ENCODE measurements at places on chromosomes 7 and 10.

- DNase-seq, result no peak
Observed at GRCh38 chr7:74619235-74619860, 38.2 kb upstream of the GTF2I start.

DNA sequence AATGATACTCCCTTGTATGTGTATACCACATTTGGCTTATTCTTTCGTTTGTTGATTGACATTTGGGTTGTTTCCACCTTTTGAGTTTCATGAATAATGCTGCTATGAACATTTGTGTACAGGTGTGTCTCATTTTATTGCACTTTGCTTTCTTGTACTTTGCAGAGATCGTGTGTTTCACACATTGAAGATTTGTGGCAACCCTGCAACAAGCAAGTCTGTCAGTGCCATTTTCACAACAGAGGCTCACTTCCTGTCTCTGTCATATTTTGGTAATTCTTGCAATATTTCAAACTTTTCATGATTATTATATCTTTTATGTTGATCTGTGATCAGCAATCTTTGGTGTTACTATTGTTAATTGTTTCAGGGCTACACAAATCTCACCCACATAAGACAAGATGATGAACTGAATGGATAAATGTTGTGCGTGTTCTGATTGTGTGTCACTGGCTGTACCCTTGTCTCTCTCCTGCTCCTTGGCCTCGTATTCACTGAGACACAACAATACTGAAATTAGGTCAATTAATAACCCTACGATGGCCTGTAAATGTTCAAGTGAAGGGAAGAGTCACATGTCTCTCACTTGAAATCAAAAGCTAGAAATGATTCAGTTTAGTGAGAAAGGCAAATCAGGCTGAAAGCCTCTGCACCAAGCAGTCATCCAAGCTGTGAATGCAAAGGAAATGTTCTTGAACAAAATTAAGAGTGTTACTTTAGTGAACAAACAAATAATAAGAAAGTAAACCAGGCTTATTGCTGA is 133.6 kb upstream of the JCAD start:
- DNase-seq, result no peak

GRCh38 chr7:158345731-158346130 is 241.9 kb downstream of the PTPRN2 start:
- no peak for DNase-seq

GRCh38 chr7:50227726-50228125 is 76.8 kb upstream of the IKZF1 start:
- no peak for DNase-seq

GRCh38 chr7:47333959-47334358 is 248.0 kb downstream of the TNS3 start:
- DNase-seq, result no peak

- DNase-seq, result no peak
Observed at GRCh38 chr10:103044942-103045489, 126.9 kb downstream of the CNNM2 start.

GRCh38 chr7:100087055-100087750 is 1.6 kb upstream of the COPS6 start:
- no peak for DNase-seq

DNA sequence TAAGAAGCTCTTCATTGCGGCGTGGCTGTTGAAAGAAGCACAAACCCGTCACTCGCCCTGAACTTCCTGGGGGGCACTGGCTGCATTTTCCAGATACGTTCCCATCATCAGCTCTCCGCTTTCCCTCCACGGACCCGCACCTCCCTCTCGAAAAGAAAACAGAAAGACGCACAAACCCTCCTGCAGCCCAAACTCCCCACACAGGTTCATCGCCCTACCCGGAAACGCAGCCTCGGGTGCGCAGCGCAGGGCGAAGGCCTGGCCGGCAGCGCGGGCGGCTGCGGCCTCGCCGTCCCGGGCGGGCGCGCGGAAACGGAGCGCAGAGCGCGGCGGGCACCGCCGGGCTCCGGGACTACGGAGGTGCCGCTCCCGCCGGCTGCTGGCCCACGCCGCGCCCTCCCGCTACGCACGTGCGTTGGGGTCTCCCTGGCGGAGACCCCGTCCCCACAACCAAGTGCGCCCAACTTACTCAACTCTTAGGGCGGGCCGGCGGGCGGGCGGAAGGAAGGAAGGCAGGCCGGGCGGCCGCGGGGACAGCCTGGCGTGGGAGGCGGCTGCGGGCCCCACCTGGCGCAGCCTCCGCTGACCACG is 822 bp downstream of the ZNF800 start:
- peak; percentile 72 for DNase-seq

DNA sequence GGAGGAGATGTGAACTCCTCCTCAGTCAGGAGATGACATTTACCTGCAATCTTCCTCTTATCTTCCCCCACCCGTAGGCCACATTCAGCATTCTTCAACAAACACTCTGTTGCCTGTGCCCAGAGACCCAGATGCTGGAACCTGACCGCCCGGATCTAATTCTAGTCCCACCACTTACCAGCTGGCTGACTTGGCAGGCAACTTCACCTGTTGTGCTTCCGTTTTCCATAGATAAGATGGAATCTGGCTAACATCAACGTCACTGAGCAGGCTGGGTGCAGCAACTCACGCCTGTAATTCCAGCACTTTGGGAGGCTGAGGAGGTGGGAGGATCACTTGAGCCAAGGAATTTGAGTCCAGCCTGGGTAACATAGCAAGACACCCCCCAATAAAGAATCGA is 21.3 kb upstream of the FXYD4 start:
- DNase-seq, result no peak

DNA sequence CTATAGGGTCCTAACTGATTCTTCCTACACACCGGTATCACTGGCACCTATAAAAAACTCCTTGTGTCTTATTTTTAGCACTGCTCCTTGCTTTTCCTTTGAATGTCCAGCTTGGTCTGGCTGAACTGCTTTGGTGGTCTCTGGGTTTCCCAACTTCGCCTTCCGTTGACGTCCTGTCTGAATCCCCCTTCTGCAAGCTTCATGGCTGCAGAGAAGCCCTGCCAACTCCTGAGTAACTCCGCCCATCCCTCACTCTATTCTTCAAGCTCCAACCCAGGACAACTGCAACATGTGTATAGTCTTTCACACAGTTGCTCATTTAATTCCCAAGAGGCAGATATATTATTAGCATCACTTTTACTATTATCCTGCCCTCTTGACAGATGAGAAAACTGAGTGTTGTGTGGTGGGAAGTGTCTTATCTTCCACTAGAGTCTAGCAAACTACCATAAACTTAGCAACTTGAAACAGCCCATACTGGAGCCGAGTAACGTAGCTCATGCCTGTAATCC is 40.9 kb downstream of the MTURN start:
- DNase-seq, result no peak

GRCh38 chr7:156151658-156152057 is 339.4 kb upstream of the SHH start:
- DNase-seq, result no peak

DNA sequence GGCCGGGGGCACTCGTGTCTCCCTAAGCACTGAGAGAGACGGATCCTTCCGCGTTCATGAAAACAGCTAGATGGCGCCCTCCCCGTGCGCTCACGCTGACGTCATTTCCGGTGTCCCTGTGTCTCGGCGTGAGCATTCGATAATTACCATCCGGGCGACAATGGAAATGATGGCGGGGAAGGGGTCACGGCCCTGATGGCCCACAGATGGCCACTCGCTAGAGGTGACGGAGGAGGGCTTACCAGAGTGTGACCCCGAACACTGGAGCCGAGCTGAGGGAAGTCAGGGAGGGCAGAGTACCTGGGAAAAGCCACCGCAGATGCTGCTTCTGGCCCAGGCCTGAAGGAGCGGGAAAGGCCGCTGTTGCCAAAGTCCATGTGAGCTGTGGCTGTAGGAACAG is 222.9 kb downstream of the TCERG1L start:
- no peak for DNase-seq

- no peak for DNase-seq
Observed at GRCh38 chr10:98921316-98921715, 314.3 kb downstream of the HPSE2 start.

- no peak for DNase-seq
Observed at GRCh38 chr7:81715984-81716588, 53.8 kb downstream of the HGF start.

DNA sequence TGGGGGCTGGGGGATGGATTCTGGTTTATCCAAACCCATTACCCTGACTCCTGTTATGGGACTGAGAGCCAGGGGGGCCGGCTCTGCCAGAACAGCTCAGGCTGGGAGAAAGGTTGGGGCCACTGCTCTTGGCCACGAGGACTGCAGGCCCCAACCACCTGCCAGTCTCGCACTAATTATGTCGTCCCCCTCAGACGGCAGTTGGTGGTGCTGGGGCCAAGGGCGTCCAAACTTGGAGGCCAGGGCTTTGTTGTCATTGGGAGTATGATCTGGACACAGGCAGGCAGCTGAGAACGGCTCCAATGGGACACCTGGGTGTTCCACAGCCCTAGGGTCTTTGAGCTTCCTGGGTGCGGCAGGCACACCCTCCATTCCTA is 34.7 kb downstream of the DRGX start:
- no peak for DNase-seq

DNA sequence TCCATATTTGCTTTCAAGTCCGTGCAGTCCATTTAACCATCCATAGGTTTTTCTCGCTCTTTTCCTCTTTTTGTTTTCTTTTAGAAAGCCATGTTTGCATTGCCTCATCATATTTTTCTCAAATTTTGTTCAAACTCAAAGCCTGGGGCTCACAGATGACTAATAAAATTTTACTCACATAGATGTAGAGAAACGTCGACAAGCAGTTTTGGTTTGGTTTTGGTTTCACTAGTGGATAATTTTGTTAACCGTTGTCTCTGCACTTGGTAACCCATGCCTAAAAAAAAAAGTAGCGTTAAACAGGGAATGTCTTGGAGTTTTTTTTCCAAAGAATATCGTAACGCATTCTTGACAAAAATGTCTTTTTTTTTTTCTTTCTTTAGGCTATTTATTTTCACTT is 344.2 kb upstream of the GALNT17 start:
- no peak for DNase-seq

- no peak for DNase-seq
Observed at GRCh38 chr7:149673006-149673405, 100.4 kb downstream of the ZNF467 start.

- DNase-seq, result no peak
Observed at GRCh38 chr10:93464776-93465388, 17.3 kb downstream of the MYOF start.

GRCh38 chr7:123805287-123805686 is 39.7 kb upstream of the HYAL4 start:
- DNase-seq, result no peak

- no peak for DNase-seq
Observed at GRCh38 chr7:89605362-89605761, 548.9 kb upstream of the STEAP1 start.

DNA sequence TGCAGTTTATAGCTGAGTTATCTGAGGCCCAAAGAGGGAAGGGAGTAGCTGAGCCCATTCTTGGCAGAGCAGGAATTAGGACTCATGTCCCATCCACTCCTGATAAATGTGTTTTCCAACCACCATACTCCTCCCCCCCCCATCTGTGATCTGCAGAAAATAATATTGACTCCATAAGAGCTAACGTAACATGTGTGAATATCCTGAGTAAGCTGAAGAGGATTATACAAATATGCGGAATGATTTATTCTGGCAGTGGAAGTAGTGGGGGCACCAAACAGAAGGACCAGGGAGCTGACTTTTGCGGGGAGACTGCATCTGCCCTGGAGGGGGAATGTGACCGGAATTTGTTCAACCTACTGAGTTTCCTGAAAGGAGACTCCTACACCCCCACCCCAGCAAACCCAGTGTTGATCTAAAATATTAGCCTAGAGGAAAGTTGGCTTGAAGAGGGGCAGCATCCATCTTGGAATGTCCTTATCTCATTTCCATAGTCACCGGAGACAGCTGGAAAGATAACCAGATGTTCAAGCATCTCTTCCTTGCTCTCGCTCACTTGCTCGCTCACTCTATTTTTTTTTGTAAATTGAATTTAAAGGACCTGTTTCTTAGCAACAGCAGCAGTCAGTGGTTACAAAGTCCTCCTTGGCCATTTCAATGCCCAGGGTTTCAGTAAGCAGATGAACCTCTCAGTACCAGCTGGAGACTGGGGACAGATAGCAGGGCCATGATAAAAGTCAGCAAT is 114.7 kb downstream of the RPS24 start:
- no peak for DNase-seq

DNA sequence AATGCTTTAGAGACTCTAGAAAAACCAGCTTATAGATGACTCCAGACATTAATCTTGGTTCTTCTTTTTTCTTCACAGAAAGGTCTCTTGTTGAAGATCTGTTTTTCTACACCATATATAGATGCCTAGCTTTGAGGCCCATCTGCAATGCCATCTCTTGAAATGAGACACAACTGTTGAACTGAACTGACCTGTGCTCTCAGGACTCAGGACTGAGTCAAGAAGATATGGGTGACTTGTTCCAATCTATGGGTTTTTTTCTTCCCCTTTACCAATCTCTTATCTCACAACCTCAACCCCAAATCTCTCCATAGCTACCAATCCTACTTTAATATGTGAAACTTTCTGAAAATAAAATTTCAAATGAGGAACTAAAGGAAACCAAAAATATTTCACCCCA is 194.7 kb downstream of the SNX13 start:
- no peak for DNase-seq

DNA sequence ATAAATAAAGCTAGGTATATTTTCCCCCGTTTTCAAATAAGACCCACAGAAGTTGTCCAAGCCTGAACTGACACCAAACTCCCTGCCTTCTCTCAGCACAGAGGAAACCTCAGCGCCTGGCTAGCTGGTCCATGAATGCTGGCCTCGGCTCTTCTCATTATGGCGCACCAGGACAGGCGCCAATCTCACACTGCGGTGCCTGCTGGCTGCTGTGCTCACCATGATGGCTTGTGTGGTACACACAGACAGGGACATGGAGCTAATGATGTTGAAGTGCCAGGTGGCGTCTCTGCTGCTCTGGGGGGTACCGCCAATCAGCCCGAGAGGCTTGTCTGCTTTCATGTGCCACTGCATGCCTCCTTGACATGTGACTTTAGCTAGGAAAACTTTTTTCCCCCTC is 43.2 kb upstream of the USP6NL start:
- DNase-seq, result no peak

- no peak for DNase-seq
Observed at GRCh38 chr7:44219371-44220045, 18.7 kb downstream of the YKT6 start.

GRCh38 chr7:123573896-123574467 is 16.4 kb upstream of the NDUFA5 start:
- no peak for DNase-seq

DNA sequence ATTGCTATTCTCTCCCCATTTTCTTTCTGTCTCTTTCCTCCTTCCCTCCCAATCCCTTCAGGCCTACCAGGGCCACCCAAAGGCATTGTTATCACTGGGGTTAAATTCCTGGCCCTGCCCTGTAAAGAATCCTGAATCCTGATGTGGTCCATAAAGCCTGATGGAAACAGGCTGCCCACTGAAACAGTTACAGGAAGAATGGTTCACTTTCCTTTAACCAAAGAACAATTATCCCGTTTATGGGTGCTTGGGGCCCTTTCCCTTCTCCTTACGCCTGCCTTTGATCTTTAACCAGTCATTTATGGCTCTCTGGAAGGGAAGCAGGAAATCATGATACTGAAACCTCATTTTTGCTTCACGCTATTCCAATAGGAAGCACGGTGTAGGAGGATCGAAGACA is 273.1 kb upstream of the NEBL start:
- DNase-seq, result no peak

GRCh38 chr7:131012477-131013031 is 278.5 kb upstream of the KLF14 start:
- no peak for DNase-seq

Measured in activated T-cell treated with anti-CD3 and anti-CD28 coated beads, Interleukin-2, amount 50 U/mL, for 48 hours (primary cell).